Naive thymus-derived CD4-positive, alpha-beta T cell (primary cell): ENCODE measurements at places on chromosomes 16 and 17. TPM values are rescaled to one million over a fixed set of nuclear protein-coding genes. Genes with fewer than 3 reads are reported as not detected.

PROCA1 gene
- 14.4 TPM for total RNA-seq

MGAT5B gene
- 3.7 and 3.8 TPM in 2 replicates for total RNA-seq

GFAP gene
- total RNA-seq = not detected

GRCh38 chr17:74921026-74921681, 1.9 kb downstream of the USH1G start:
- no peak for DNase-seq

DNA sequence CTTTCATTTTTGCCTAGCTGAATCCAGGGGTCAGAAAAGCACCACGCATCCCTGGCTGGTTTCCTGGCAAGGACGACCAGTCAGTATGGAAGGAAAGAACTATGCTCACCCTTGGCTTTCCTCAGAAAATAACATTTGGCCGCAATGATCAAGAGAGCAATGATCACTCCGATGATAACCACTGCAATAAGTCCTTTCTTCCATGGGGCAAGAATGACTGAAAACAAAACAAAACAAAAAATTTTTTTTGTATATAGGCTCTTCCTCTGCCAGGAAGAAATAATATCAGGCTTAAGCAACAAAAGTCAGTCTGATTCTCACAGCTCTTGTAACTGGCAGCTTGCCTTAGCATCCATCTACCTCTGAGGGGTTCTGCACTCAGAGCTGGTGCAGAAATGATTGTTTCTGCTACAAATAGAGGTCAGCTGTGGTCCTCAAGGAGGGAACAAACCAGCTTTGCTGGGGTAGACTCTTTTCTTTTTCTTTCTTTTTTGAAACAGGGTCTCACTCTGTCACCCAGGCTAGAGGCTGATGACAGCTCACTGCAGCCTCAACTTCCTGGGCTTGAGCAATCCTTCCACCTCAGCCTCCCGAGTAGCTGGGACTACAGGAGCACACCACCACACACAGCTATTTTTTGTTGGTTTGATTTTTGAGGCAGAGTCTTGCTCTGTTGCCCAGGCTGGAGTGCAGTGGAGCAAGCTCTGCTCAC, 35.7 kb downstream of the PECAM1 start:
- no peak for DNase-seq

- no peak for DNase-seq
Measured at GRCh38 chr17:48219617-48220016, 112.1 kb downstream of the SNX11 start.

DNA sequence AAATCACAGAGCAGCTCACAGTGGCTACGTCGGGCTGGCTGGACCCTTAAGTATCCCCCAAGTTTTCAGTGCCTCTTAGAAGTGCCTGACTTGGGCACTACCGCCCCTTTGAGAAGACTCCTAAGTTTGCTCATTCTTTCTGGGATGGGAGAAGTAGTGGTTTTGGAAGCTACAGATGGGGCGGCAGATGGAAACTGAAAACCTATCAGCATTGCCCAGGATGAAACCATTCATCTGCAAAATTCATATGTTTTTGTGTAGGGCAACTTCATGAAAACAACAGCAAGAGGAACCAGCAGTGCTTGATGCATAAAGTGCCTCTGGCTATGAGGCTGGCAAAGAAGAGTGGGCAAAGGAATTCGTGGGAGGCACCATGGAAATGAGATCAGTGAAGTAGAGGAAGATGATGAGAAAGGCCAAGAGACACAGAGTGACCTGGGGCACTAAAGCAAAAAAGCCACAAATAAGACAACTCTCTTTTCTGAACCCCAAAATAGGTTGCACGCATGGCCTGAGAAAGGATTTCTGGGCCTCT, 277.1 kb downstream of the XYLT1 start:
- no peak for DNase-seq

GRCh38 chr16:70705056-70705455, 19.2 kb upstream of the MTSS2 start:
- DNase-seq = no peak

DNA sequence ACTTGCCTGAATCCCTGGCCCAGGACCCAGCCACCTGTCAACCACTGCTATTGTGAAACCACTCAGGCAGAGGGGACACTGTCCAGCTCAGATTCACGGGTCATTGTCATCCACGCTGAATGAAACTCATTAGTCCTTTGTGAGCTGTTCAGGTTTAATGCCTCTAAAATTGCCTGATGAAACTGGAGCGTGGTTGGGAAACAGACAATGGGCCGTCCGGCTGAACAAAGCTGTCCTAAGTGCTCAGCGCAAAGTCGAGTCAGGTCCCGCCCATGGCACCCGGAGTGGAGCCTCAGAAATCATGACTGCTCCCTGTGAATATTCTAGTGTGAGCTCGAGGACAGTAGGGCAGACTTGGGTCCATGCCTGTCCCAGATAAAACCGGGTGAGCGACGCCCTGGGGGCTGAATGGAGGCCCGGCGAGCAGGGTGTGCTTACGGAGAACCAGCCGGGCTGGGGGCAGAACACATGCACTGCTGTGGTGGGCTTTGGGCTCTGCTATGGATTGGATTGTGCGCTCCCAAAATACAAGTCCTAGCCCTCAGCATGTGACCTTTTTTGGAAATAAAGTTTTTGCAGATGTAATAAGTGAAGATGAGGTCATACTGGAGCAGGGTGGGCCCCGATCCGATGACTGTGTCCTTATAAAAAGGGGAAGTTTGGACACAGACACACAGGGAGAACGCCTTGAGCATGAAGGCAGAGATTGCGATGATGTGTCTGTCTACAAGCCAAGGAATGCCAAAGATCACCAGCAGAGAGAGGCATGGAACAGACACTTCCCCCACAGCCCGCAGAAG, 12.9 kb upstream of the CMIP start:
- DNase-seq = no peak

DNA sequence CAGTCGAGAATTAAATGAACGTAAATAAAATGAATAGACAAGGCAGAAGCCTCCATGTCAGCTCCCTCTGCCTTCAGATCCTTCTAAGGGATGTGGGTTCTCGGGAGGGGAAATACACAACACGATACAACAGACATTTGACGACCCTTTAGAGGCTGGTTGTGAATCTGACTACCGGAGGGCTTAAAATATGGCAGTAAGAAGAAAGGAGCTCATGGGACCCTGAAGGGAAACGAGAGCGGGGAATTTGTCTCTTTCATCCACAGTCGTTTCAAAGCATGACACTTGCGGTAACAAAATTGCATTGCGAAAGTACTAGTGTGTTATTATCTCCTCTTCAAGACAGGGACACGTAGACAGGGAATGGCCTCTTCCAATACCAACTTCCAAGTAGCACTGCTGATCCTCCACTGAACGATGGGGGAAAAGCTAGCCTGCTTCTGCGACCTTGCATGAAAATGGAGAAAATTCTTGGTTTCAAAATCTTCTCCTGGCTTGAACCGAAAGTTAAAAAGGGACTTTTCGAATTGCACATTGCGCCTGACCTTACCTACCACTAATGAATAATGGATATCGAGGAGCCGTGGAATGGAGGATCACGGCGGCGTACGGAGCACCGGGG, 1.2 kb upstream of the TNRC6C start:
- no peak for DNase-seq

GRCh38 chr16:11131706-11132105, 124.3 kb downstream of the SOCS1 start:
- DNase-seq = no peak

DNA sequence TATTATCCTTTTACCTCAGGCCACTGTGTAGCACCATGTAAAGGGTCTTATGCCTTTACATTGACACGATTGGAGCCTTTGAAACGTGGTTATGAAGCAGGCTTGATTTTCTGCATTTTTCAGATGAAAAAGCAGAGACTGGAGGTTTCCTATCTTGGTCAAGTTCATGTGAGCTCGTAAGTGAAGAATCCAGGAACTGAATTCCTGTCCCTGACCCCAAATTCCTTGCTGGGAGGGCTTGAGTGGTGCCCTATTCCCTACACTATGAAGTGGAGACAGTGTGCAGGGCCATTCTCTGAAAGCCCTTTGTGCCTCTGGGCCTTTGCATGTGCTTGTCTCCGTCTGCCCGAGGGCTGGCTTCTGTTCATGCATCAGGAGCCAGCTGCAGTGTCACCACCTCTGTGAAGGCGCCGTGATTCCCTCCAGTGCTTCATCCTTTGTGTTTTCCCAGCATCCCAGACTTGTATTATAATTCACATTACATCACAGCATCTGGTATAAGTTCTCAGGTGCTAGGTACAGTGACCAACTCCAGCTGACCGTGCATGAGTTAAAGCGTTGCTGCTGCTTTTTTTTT, 181.1 kb downstream of the SNX29 start:
- DNase-seq = no peak

GRCh38 chr16:31177136-31177535, 2.8 kb upstream of the FUS start:
- peak; percentile 68 for DNase-seq

GRCh38 chr16:1428511-1428910, 2.4 kb upstream of the PERCC1 start:
- DNase-seq = peak; percentile 63

DNA sequence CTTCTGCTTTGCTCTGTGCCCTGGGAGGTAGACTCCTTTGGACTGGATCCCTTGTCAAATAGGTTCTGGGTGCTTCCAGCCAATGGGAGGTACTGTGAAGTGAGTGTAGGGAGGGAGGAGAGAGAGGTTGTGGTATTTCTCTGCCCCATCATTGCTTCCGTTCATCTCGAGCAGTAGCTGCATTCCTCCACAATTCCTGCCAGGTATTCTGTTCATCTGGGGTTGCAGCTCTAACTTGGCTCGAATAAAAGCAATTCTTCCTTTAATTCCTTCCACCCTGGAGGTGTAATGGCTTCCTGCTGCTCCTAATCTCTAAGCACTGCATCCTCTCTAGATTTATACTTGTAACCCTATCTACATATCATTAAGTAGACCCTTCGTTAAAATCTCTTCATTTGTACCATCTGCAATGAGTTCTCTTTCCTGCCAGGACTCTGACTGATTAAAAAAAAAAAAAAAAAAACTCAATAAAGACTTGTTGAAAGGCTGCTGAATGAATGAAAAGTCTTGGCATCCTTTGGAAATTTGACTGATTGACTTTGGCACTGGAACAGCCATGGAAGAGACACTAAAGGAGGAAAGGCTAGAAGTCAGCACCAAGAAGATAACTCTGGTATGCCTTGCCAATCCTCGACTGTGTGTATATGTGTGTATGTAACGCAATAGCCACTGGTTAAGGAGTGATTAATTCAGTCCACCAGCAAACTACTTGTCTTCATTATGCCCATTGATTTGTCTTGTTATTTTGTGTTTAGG, 616.9 kb upstream of the SOX9 start:
- no peak for DNase-seq

GRCh38 chr16:71623597-71623996, 2.4 kb upstream of the MARVELD3 start:
- DNase-seq = no peak

DNA sequence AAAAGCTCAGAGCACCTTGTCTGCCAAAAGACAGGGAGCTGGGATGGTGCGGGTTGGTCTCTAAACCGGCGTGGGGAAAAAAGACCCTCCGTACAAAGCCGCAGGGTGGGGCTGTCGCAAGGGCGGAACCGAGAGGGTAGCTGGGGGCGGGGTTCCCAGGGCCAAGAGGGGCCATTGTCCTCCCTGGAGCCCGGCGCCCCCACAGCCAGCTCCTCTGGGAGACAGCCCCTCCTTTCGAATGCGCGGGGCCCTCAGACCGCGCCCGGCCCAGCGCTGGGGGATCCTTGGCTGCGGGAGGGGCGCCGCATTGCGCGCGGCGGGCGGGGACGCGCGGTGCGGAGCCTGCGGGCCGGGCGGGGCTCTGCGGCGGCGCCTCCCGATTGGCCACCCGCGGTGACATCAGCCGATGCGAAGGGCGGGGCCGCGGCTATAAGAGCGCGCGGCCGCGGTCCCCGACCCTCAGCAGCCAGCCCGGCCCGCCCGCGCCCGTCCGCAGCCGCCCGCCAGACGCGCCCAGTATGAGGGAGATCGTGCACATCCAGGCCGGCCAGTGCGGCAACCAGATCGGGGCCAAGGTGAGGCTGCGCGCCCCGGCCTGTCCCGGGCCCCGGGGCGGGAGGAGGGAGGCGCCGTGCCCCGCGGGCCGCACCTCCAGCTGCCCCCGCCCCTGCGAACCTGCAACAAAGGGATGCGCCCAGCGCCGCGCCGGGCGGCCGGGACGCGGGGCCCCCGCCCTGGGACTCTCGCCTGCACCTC, at the start of gene TUBB3:
Gene TUBB3, plus strand, starts transcription at position 459 of the 756 bp plus-strand sequence. Its CDS starts 60 bp downstream, at position 519.
- DNase-seq = peak; percentile 82

- DNase-seq = no peak
Measured at GRCh38 chr17:36092230-36092629, 2.3 kb upstream of the CCL3 start.

DNA sequence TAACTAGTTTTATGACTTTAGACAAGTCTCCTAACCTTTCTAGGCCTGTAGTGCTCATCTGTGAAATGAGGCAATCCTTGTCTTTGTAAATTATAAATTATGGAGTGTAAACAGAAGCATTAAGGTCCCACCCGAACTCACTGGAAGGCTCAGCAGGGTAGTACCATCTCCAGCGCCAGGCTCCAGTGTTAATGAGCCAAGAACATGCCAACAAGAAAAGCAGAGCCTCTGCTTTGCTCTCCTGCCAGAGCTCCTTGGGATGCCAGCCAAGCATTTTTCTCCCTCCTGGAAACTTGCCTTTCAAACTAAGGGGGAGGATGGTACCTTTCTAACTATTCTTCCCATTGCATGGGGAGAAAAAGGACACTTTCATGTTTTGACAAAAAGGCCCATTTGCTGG, 14.9 kb downstream of the LIMD2 start:
- DNase-seq = no peak

- no peak for DNase-seq
Measured at GRCh38 chr16:14458576-14458975, 171.5 kb downstream of the PARN start.

DNA sequence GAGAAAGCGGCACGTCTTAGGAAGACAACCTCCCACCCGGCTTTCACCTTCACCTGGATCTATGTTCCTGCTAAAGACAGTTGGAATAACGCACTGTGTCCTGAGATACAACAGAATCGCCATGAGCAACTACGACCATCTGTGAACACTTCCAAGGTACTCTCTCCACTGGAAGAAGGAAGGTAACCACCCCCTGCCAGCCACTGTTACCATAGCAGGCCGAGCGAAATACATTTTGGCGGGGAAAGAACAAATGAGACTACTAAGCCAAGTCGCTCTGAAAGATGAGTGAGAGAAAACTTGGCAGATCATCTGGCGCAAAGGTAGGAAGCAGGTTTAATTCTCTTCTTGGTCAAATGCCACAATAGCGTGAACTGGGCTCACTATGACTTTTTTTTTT, 9.8 kb downstream of the CRK start:
- no peak for DNase-seq

DNA sequence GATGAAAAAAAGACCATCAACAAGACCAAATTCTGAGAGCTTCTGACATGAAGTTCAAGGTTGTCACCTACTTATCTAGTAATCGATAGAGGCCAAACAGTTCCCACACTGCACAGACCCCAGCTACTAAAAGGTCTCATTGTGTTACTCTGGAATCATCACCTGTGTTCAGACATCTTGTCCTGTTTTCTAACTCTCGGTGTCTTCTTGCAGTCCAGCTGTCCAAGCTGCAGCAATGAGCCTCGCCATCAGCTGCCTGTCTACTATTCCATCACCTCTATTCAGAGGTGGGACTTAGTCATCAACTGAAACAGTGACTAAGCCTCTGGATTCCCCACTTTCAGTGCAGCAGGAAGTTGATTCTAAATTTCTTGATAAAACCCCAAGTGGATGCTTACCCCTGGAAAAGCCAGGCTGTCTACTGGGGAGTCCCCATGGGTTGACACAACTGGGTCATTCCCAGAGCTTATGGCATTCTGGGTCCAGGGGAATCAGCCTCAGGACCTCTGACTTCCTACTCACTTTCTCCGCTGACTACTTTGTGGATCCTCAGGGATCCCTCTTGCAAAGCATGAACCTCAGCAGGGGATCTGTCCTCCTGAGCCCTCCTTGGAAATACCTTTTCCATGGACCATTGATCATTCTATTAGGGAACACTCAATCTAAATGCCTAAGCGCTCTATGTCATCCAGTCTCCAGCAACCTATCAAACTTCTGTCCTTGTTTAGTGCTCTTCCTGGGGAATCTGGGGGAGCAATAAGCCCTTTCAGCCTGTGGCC, 46.5 kb downstream of the HNF1B start:
- DNase-seq = no peak
